ENCODE measurements at places on chromosomes 16 and 17.
A peak's percentile ranks its signal among the peaks of the same experiment; 100 is the strongest.

GRCh38 chr16:66474750-66475199 lies 47.7 kb downstream of the BEAN1 start:
- no peaks in the 10 kb centered on the region for H3K36me3 ChIP-seq
- DNase-seq = no peak
- H3K27me3 ChIP-seq = no peaks in the 10 kb centered on the region
- no peak overlapping the region for H3K4me3 ChIP-seq
- H3K4me1 ChIP-seq = no peaks in the 10 kb centered on the region
- H3K27ac ChIP-seq = no peak overlapping the region

DNA sequence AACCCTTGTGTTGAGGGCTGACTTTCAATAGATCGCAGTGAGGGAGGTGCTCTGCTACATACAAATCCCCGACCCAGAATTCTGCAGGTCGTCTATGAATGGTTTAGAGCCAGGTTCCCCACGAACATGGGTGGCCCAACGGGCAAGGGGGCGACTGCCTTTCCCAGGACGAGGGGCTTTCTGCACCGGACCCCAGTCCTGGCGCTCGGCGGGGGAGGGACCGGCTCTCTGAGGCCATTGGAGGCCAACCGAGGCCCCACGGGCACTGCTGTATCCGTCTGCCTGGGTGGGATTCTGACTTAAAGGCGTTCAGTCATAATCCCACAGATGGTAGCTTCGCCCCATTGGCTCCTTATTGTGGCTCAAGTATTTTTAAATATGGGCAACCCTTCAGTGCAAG lies 21.2 kb downstream of the SEC14L1 start:
- H3K27ac ChIP-seq = no peak overlapping the region
- no peak for DNase-seq
- H3K27me3 ChIP-seq = no peaks in the 10 kb centered on the region
- no peaks in the 10 kb centered on the region for H3K36me3 ChIP-seq

- H3K27me3 ChIP-seq = no peaks in the 10 kb centered on the region
- H3K4me3 ChIP-seq = peak overlapping the region; percentile 92
- H3K4me1 ChIP-seq = no peaks in the 10 kb centered on the region
- DNase-seq = no peak
These were observed 1.0 kb downstream of the VEZF1 start for GRCh38 chr17:57986841-57987580.

DNA sequence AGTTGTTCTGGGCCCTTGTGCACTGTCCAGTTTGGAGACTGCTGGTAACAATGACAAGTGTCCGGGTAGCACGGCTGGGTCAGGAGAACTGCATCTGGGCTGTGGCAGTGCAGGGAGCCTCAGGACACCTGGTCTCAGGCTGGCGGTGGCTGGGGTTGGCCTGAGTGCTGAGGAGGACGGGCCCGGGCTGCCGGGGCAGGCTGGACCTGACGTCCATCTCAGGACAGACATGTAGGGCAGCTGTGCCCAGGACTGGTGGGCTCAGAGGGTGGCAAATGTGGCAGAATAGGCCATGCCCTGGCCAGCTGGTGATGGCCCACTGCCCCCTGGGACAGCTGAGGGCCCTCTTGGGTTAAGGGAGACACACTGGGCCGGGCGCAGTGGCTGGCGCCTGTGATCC lies 4.2 kb upstream of the NLRC3 start:
- H3K36me3 ChIP-seq = no peaks in the 10 kb centered on the region
- no peak overlapping the region for H3K4me3 ChIP-seq
- H3K4me1 ChIP-seq = peaks cover 19% of the 10 kb centered on the region
- H3K27me3 ChIP-seq = no peaks in the 10 kb centered on the region
- H3K27ac ChIP-seq = no peak overlapping the region
- DNase-seq = no peak

GRCh38 chr17:44931376-44931775 lies 16.1 kb upstream of the GFAP start:
- H3K36me3 ChIP-seq = no peaks in the 10 kb centered on the region
- H3K4me3 ChIP-seq = no peak overlapping the region
- no peak for DNase-seq
- no peak overlapping the region for H3K27ac ChIP-seq

GRCh38 chr17:55323518-55324295 lies 58.9 kb downstream of the HLF start:
- no peak for DNase-seq
- no peaks in the 10 kb centered on the region for H3K27me3 ChIP-seq
- H3K4me1 ChIP-seq = no peaks in the 10 kb centered on the region
- no peak overlapping the region for H3K27ac ChIP-seq
- no peaks in the 10 kb centered on the region for H3K36me3 ChIP-seq
- no peak overlapping the region for H3K4me3 ChIP-seq

- DNase-seq = no peak
- H3K36me3 ChIP-seq = peaks cover 5% of the 10 kb centered on the region
- no peaks in the 10 kb centered on the region for H3K27me3 ChIP-seq
- H3K4me1 ChIP-seq = peaks cover 22% of the 10 kb centered on the region
- no peak overlapping the region for H3K4me3 ChIP-seq
These were observed 6.9 kb upstream of the MAPK7 start for GRCh38 chr17:19371259-19372010.

GRCh38 chr16:28171816-28172215 lies 39.9 kb downstream of the XPO6 start:
- DNase-seq = no peak
- H3K4me3 ChIP-seq = no peak overlapping the region
- peaks cover 5% of the 10 kb centered on the region for H3K36me3 ChIP-seq
- no peak overlapping the region for H3K27ac ChIP-seq
- H3K27me3 ChIP-seq = no peaks in the 10 kb centered on the region

- H3K36me3 ChIP-seq = no peaks in the 10 kb centered on the region
- H3K4me1 ChIP-seq = peaks cover 38% of the 10 kb centered on the region
- DNase-seq = peak; percentile 62
- no peak overlapping the region for H3K27ac ChIP-seq
- no peak overlapping the region for H3K4me3 ChIP-seq
- H3K27me3 ChIP-seq = no peaks in the 10 kb centered on the region
These were observed 1.9 kb upstream of the YBX2 start for GRCh38 chr17:7296189-7296861.

GRCh38 chr16:86398622-86399021 lies 111.7 kb upstream of the FOXF1 start:
- no peaks in the 10 kb centered on the region for H3K27me3 ChIP-seq
- H3K4me3 ChIP-seq = no peak overlapping the region
- no peaks in the 10 kb centered on the region for H3K36me3 ChIP-seq

DNA sequence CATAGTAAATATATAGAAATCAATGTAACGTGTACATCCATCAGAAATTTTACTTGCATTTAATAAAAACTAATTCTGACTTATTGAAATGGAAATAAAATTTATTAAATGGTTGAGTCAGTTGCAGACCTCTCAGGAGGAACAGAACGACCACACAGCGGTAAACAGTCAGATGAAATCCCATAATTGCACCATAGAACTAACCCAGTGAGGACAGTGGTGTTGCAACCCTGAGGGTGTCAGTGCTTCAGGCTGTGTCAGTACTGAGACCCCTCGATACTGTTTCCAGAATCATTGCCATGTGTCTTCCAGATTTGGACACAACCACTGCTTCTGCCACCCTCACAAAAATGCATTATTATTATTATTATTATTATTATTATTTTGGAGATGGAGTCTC lies 29.0 kb upstream of the SSTR2 start:
- no peaks in the 10 kb centered on the region for H3K4me1 ChIP-seq
- H3K27ac ChIP-seq = no peak overlapping the region
- DNase-seq = no peak
- H3K4me3 ChIP-seq = no peak overlapping the region
- no peaks in the 10 kb centered on the region for H3K27me3 ChIP-seq
- H3K36me3 ChIP-seq = no peaks in the 10 kb centered on the region

DNA sequence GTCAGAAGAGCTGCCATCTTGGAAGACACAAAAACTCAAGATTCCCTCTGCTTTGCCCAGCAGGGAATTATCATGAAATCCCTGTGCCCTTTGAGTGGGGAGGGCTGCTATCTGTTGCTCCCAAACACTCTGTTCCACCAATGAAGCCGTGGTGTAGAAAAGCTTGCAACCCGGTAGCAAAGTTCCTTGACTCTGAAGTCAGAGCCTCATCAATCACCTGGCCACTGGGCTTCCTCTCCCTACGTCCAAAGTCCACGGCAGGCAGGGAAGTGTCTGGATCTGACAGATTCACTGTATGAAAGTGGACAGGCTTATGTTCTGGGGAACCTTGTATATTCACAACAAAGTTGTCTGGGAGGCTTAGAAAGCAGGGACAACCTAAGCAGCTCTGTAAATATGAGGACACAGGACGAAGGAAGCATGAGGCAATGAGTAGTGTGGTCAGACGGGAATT lies 343.3 kb downstream of the SLC39A11 start:
- no peak for DNase-seq
- H3K36me3 ChIP-seq = no peaks in the 10 kb centered on the region
- H3K27me3 ChIP-seq = no peaks in the 10 kb centered on the region
- no peaks in the 10 kb centered on the region for H3K4me1 ChIP-seq
- no peak overlapping the region for H3K4me3 ChIP-seq
- H3K27ac ChIP-seq = no peak overlapping the region

GRCh38 chr16:83794860-83795554 lies 12.8 kb upstream of the HSBP1 start:
- H3K27me3 ChIP-seq = no peaks in the 10 kb centered on the region
- no peaks in the 10 kb centered on the region for H3K4me1 ChIP-seq
- no peaks in the 10 kb centered on the region for H3K36me3 ChIP-seq
- H3K4me3 ChIP-seq = no peak overlapping the region

- no peaks in the 10 kb centered on the region for H3K27me3 ChIP-seq
- no peaks in the 10 kb centered on the region for H3K36me3 ChIP-seq
- no peak overlapping the region for H3K4me3 ChIP-seq
- H3K27ac ChIP-seq = no peak overlapping the region
- DNase-seq = no peak
- no peaks in the 10 kb centered on the region for H3K4me1 ChIP-seq
These were observed 237.5 kb downstream of the CDH8 start for GRCh38 chr16:61798741-61799140.

DNA sequence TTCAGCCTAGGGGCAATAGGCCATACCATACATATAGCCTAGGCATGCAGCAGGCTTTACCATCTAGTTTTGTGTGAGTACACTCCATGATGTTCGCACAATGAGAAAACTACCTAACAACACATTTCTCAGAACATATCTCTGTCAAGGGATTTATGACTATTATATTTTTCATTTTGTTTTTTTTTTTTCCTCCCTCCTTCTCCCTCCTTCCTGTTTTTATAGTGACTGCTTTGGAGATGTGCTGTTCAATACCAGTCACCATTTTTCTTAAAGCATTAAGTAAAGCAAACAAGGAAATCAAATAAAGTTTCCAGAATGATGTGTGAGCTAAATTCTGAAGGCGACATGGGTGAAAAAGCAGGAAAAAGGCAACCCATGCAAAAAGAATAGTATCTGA lies 194.6 kb downstream of the STX8 start:
- DNase-seq = no peak
- H3K4me1 ChIP-seq = no peaks in the 10 kb centered on the region
- H3K27ac ChIP-seq = no peak overlapping the region
- no peaks in the 10 kb centered on the region for H3K27me3 ChIP-seq
- H3K36me3 ChIP-seq = no peaks in the 10 kb centered on the region

DNA sequence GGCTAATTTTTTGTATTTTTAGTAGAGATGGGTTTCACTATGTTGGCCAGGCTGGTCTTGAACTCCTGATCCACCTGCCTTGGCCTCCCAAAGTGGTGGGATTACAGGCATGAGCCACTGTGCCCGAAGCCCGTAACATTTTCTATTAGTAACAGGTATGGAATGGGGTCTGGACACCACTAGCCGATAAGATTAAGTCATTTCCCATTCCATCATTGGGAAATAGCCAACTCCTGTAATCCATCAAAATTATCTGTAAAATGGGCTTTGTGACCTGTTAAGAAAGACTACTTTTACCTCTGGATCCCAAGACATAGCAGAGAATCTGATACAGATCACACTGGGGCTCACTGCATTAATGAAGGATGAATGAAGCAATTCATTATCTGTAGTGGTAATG lies 3.9 kb upstream of the LUC7L3 start:
- H3K27ac ChIP-seq = no peak overlapping the region
- no peaks in the 10 kb centered on the region for H3K4me1 ChIP-seq
- no peak overlapping the region for H3K4me3 ChIP-seq
- no peaks in the 10 kb centered on the region for H3K27me3 ChIP-seq
- DNase-seq = no peak
- no peaks in the 10 kb centered on the region for H3K36me3 ChIP-seq

GRCh38 chr16:4266372-4266771 lies 6.5 kb downstream of the TFAP4 start:
- no peak overlapping the region for H3K4me3 ChIP-seq
- peaks cover 9% of the 10 kb centered on the region for H3K36me3 ChIP-seq
- no peaks in the 10 kb centered on the region for H3K27me3 ChIP-seq
- peak overlapping the region; percentile 29 for H3K27ac ChIP-seq
- peaks cover 20% of the 10 kb centered on the region for H3K4me1 ChIP-seq
- DNase-seq = no peak

GRCh38 chr16:23771027-23771426 lies 16.2 kb downstream of the CHP2 start:
- DNase-seq = no peak
- H3K27me3 ChIP-seq = no peaks in the 10 kb centered on the region
- no peaks in the 10 kb centered on the region for H3K36me3 ChIP-seq
- H3K27ac ChIP-seq = no peak overlapping the region

DNA sequence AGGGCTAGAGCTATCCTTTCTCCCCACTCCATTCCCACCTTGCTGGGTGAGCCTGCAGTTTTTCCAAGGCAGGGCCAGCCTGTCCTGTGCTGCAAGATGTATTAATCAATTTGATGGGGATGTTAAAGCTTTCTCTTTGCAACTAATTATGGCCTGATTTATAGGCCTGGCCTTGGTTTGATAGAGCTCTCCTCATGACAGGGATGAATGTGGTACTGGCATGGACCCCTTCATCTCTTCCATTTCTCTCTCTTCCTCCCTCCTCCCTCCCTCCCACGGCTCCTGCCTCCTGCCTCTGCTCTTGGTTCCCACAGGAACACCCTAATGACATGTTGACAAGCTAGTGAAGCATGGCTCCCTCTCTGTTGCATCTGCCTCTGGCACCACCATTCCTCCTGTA lies 47.2 kb upstream of the SKAP1 start:
- H3K27me3 ChIP-seq = peaks cover 17% of the 10 kb centered on the region
- H3K27ac ChIP-seq = no peak overlapping the region
- H3K4me3 ChIP-seq = no peak overlapping the region
- no peaks in the 10 kb centered on the region for H3K36me3 ChIP-seq
- no peaks in the 10 kb centered on the region for H3K4me1 ChIP-seq
- DNase-seq = no peak

DNA sequence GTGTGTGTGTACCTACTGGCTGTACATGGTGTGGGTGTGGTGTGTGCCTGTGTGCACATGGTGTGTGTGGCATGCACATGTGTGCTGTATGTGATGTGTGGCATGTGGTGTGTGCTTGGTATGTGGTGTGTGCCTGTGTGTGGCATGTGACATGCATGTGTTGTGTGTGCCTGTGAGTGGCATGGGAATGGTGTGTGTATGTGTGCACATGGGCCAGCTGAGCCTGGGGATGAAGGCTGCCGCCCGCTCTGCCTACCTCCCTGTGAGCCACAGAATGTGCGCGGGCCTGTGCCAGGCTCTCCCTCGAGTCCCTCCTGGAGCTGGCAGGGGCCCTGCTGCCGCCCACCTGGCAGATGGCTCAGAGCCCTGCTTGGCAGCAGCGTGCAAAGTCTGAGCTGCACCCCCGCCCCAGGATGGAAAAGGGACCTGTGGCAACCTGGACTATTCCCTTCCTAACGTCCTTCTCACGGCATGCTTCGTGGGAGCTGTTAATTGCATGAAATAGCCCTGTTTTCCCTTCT lies 9.3 kb downstream of the PRSS27 start:
- DNase-seq = no peak
- H3K27me3 ChIP-seq = peaks cover 4% of the 10 kb centered on the region
- H3K27ac ChIP-seq = no peak overlapping the region
- H3K4me1 ChIP-seq = no peaks in the 10 kb centered on the region
- no peak overlapping the region for H3K4me3 ChIP-seq

GRCh38 chr17:6913608-6914443 lies 82.0 kb upstream of the ALOX12 start:
- no peak overlapping the region for H3K27ac ChIP-seq
- H3K4me3 ChIP-seq = no peak overlapping the region
- DNase-seq = peak; percentile 84
- H3K27me3 ChIP-seq = no peaks in the 10 kb centered on the region
- no peaks in the 10 kb centered on the region for H3K4me1 ChIP-seq
- no peaks in the 10 kb centered on the region for H3K36me3 ChIP-seq

All from tibial nerve (tissue), 4 donors.